ENCODE measurements at places on chromosomes 4 and X.

DNA sequence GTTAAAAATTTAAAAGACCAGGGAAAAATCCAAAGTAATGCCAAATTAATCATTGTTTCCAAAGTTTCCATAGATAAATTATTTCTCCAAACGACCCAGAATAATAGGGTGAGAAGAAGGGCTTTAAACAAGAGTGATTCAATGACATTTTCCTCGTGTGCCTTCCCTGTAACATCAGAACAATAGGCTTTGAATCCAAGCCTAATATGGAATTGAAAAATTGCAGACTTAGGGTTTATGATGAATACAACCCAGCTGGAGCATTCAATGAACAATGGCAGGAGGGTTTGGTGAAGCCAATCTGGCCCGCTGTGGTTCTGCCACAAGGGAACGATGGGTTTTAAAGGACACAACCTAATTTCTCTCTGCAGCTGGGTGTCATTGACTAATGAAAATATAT lies 94.2 kb downstream of the CBLL2 start:
- no peak for DNase-seq

GRCh38 chr4:29220761-29221160 lies 1499.4 kb upstream of the PCDH7 start:
- DNase-seq, result no peak

- DNase-seq, result no peak
Observed at GRCh38 chr4:53912766-53913497, 151.5 kb downstream of the CHIC2 start.

GRCh38 chrX:7202206-7202605 lies 54.3 kb upstream of the PUDP start:
- DNase-seq, result no peak

- no peak for DNase-seq
Observed at GRCh38 chrX:39674490-39675161, 423.1 kb downstream of the BCOR start.

GRCh38 chr4:19033816-19034733 lies 1012.5 kb upstream of the LCORL start:
- DNase-seq, result no peak

DNA sequence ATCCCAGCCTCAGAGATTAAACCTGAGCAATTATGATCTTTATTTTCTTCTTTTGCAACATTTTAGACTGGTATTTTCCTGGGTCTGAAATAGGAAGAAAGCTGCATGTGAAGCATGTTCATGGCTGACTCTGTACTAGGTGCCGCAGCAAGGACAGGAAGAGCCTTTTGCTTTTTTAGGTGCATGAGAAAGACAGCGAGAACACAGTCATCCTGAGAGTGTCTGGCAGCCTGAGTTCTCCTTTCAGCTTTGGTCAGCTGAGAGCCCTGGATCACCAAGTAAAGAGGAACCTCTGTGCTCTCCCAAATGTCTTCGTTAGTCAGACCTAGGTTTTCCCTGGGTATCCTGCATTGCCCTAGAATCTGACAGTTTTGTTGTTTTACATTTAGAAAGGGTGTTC lies 29.8 kb downstream of the FAM149A start:
- no peak for DNase-seq

- DNase-seq, result no peak
Observed at GRCh38 chrX:6980981-6981380, 166.5 kb upstream of the STS start.

DNA sequence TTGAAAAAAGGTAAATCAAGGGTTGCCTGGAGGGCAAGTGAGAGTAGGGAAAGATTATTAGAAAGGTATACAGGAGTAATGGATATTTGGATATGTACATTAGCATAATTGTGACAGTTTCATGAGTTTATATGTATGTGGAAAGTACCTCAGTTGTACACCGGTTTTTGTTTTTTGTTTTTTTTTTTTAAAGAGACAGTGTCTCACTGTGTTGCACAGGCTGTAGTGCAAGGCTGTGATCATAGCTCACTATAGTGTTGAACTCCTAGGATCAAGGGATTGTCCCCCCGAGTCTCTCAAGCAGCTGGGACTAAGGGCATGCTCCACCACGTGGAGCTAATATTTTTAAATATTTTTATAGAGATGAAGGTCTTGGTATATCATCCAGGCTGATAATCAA lies 15.3 kb upstream of the HPGD start:
- DNase-seq, result no peak

DNA sequence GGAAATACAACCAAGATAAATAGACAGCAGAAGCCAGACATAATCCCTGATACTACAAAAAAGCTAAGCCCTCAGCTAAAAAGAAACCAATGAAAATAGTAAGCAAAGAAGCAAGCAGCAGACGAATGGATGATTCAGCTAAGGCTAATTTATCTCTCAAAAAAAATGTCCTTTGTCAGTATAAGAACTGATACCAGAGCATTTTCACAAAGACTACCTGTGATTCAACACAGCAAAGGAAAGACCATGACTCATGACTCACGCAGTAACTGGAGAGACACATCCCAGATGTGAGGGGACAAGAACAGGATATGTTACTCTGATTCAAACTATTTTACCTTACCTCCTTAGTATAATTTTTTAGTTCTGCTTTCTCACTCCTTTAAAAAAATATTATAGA lies 22.7 kb upstream of the TMPRSS11F start:
- DNase-seq, result no peak

GRCh38 chr4:91127831-91128230 lies 1000.6 kb downstream of the CCSER1 start:
- no peak for DNase-seq

GRCh38 chr4:79015411-79015810 lies 76.2 kb upstream of the PAQR3 start:
- DNase-seq, result no peak

DNA sequence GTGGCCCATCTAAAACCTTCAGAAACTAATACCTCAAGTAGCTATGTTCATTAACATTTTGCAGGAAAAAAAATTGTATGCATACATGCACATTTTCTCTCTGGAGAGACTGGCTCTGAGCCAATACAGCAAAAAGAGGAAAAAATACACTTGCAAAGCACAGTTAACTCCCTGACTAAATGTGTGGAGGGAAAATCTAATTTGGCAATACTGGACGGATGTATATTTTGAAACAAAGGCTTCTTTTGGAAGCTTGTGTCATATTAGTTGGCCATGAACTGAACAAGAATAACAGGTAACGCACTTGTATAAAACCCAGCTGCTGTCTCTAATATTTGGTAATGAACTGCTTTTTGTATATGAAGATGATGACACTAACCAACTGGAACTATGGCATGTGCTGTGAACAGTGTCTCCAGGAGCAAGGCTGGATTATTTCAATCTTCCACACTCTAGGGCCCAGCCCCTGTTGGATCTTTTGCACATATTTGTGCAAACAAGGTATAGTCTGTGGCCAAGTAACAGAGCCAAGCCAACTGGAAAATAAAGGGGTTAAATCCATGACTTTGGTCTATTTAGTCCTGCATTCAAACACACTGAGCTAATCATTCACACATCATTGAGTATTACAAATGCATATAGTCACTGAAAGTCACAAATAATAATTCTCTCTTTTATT lies 67.9 kb upstream of the NRK start:
- no peak for DNase-seq
